Keratinocyte (primary cell): ENCODE measurements at places on chromosomes 16 and 17. TPM values are rescaled to one million over a fixed set of nuclear protein-coding genes. Genes with fewer than 3 reads are reported as not detected.

Gene HAS3
- polyA plus RNA-seq = 132 to 278 TPM (median 143 TPM) in 3 replicates

Gene IRX5
- 2.6 to 2.8 TPM (median 2.7 TPM) in 3 replicates for polyA plus RNA-seq

Gene TSPOAP1
- 0.02 to 0.10 TPM (median 0.04 TPM) in 3 replicates for polyA plus RNA-seq

Gene CACNA1H
- 0.05 to 0.06 TPM in 2 of 3 replicates, not detected in the other for polyA plus RNA-seq

Gene NKD1
- polyA plus RNA-seq = 0.54 to 0.62 TPM (median 0.57 TPM) in 3 replicates

Gene ZNF423
- 0.02 to 0.05 TPM in 2 of 3 replicates, not detected in the other for polyA plus RNA-seq

Gene RPS6KB1
- polyA plus RNA-seq = 13.4 to 19.7 TPM (median 14.2 TPM) in 3 replicates

Gene CLEC3A
- polyA plus RNA-seq = not detected in 3 replicates

Gene TLCD3B
- 0.08 TPM in 1 of 3 replicates, not detected in the others for polyA plus RNA-seq

Gene PLLP
- polyA plus RNA-seq = 8.7 to 15.4 TPM (median 13.1 TPM) in 3 replicates

Gene SSTR5
- polyA plus RNA-seq = not detected in 3 replicates

Gene NPB
- polyA plus RNA-seq = 0.07 TPM in 1 of 3 replicates, not detected in the others

Gene NPIPB13
- polyA plus RNA-seq = 1.0 to 2.0 TPM (median 1.6 TPM) in 3 replicates

Gene ZNF75A
- polyA plus RNA-seq = 13.8 to 20.8 TPM (median 19.4 TPM) in 3 replicates

Gene SLC5A11
- polyA plus RNA-seq = 0.07 to 0.17 TPM in 2 of 3 replicates, not detected in the other

Gene KRT25
- not detected in 3 replicates for polyA plus RNA-seq
